ENCODE measurements at places on chromosomes 12 and 14.

DNA sequence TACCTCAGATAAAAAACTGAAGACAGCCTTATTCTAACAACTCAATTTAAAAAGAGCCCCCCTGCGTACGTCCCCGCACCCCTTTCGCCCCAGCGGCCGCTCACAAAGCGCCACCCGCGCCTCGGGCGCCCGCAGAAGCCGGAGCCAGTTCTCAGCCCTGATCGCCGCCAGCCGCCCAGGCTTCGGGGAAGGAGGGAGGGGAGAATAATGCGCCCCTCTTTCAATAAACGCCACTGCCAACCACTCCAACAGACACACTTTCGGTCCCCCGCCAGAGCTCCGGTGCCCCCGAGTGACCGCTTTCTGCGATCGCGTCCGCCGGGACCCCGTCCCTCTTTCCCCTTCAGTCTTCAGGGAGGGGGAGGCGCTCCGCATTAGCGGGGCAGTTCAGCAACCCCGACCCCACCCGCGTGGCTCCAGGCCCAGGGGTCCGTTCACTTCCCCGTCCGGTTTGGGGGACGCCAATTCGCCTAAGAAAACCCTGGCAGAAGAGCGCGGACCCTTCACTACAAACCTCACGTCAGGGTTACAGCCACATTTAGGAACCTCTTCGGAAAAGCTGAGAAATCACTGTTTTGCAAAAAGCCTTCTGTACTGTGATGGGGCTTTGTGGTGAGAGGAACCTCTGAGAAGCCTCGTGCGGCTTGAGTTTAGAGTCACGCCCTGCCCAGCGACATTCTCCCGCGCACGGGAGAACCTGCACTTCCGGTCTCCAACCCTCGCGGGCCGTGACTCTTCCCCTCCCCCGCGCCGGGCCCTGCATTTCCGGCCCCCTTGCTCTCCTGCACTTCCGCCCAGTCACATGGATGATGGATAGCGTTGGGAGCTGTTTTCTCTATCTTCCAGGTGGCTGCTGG lies 18.7 kb downstream of the FOXG1 start:
- DNase-seq, result no peak

GRCh38 chr14:100708425-100709288 lies 18.0 kb upstream of the DLK1 start:
- no peak for DNase-seq

DNA sequence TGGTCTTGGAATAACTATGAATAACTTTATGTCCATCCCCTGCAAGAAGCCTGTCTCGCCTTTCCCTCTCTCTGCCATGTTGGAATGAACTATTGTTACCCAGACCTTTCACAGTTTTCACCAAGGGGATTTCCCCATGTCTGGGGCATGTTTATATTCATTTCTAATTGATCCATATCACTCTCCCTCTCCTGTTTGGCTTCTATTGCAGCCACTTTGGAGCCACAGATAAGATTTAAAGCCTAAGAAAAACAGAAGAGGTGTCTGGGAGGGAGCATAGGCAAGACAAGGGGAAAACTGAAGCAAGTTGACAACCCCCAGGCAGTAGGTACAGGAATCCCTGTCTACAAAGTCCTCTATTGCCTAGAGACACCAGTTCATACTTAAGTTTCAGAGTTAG lies 41.0 kb upstream of the FOXJ2 start:
- DNase-seq, result no peak

- no peak for DNase-seq
Observed at GRCh38 chr14:105205673-105206208, 24.6 kb upstream of the NUDT14 start.

- DNase-seq, result no peak
Observed at GRCh38 chr12:31578632-31579031, 12.3 kb downstream of the DENND5B start.

- no peak for DNase-seq
Observed at GRCh38 chr12:27572486-27573255, 48.7 kb downstream of the PPFIBP1 start.

GRCh38 chr14:92317511-92317910 lies 5.5 kb upstream of the SLC24A4 start:
- no peak for DNase-seq

GRCh38 chr12:121116318-121117225 lies 16.1 kb upstream of the P2RX7 start:
- DNase-seq, result no peak

DNA sequence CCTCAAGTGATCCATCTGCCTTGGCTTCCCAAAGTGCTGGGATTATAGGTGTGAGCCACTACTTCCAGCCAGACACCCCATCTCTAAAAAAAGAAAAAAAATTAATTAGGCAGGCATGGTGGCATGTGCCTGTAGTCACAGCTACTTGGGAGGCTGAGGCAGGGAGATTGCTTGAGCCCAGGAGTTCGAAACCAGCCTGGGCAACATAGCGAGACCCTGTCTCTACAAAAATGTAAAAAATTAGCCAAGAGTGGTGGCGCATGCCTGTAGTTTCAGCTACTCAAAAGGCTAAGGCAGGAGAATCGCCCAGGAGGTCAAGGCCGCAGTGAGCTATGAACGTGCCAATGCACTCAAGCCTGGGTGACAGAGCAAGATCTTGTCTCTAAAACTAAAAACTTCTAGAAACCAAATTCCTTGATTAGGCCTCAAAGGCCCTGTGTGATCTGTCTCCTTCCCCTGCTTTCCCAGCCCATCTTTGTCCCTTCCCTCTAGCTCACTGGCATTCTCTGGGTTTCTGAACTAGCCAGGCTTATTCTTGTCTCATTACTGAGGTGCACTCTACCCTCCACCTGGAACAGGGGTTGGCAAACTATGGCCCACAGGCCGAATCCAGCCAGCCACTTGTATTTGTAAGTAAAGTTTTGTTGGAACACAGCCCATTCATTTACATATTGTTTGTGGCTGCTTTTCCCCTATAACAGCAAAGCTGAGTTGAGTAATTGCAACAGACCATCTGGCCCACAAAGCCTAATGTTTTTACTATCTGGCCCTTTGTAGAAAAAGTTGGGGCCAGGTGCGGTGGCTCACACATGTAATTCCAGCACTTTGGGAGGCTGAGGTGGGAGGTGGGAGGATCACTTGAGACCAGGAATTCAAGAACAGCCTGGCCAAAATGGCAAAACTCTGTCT lies 17.2 kb upstream of the TPCN1 start:
- DNase-seq, result no peak

DNA sequence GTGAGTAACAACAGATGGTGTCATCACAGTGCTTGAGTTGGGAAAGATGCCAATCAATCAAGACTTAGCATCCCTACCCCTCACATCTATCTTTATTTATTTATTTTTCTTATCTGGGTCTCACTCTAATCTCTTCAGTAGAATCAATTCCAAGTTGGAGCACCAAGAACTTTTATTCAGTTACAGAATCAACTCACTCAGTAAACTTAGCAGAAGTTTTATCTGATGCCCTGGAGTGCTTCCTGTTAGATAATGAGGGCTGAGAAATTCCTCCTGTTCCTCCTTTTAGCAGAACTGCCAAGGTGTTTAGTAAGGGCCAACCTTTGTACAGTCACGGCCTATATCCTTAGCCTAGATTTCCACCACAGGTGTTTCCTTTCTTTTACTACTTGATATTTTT lies 11.3 kb upstream of the SLC5A8 start:
- DNase-seq, result no peak

GRCh38 chr14:68374682-68375081 lies 418.2 kb downstream of the ZFP36L1 start:
- no peak for DNase-seq

- no peak for DNase-seq
Observed at GRCh38 chr14:75181293-75182062, 5.1 kb upstream of the TMED10 start.

DNA sequence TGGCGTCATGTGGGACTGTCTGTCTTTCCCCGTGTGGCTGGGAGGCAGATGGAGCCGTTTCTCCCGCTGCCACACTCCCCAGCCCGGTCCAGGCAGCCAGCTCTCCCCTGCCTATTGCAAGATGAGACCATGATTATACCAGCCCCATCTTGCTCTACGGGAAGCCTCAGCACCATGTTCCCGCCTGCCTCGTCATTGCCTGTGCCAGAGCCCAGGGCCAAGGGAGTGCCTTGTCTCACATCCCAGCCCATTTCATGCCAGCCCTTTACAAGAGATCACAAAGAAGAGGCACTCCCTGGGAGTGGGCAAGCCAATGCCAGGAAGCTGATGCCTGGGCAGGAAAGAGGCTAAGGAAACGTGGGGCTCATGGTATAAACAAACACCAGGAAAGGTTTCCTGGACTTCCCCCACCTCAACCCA lies 23.9 kb downstream of the GPR68 start:
- DNase-seq, result no peak

- DNase-seq, result no peak
Observed at GRCh38 chr12:110371408-110372055, 32.0 kb downstream of the ANAPC7 start.

- DNase-seq, result no peak
Observed at GRCh38 chr14:75822522-75823141, 159.2 kb downstream of the TGFB3 start.

- DNase-seq, result no peak
Observed at GRCh38 chr14:36111822-36112583, 64.5 kb downstream of the PTCSC3 start.

- DNase-seq, result no peak
Observed at GRCh38 chr12:120703311-120703942, 6.8 kb upstream of the UNC119B start.

DNA sequence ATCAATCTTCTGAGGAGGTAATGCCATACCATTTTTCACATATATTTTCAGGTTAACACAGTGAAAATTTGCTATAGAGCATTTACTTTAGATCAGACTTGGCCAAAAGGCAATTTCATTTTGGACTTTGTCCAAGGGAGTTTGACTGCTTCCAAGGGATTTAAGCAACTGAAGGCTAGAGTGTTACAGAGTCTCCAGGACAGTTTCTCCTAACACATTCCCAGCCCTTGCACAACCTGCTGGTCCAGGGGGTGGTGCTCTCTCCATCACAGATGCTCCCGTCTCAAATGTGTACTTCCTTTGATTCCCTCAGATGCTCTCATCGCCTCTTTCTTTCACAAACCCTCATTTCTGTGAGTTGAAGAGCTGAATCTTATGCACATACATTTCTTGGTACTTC lies 143.1 kb downstream of the TPH2 start:
- no peak for DNase-seq

GRCh38 chr12:121443193-121443870 lies 43.4 kb downstream of the RNF34 start:
- peak; percentile 45 for DNase-seq

DNA sequence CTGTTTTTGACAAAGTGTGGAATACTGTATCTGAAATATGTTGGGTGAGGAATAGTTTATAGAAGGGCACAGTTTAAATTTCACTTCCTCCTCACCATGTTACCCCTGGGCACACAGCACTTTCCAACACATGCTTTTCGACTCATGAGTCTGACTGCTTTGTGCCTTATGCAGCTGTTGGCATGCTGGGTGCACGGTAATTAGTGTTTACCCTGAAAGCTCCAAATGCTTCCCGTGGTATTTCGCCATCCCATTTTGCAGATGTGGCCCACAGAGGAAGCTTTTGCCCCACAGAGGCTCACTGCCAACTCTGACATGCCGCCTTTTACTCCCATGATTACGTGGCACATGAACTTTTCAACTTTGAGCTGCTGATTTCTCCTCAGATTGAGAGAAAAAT lies 168.6 kb downstream of the PRKCH start:
- DNase-seq, result no peak

DNA sequence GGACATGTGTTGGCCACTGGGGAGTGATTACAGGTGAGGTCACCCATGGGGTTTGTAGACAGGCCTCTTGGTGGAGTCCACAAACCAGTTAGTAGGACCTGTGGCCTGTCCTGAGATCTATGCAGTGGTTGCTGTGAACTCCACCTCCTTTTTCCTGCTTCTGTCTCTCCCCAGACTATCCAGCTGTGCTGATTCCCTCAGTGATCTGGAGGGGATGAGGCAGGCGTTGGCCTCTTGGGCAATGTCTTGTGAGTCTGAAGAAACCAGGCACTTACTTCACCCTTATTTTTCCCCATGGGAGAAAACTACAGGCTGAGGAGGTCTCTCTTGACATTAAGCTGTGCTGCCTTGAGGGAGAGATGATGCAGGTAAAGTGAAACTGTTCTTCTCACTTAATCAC lies 257.2 kb upstream of the PRICKLE1 start:
- no peak for DNase-seq

GRCh38 chr12:39227218-39227617 lies 215.7 kb downstream of the KIF21A start:
- no peak for DNase-seq

DNA sequence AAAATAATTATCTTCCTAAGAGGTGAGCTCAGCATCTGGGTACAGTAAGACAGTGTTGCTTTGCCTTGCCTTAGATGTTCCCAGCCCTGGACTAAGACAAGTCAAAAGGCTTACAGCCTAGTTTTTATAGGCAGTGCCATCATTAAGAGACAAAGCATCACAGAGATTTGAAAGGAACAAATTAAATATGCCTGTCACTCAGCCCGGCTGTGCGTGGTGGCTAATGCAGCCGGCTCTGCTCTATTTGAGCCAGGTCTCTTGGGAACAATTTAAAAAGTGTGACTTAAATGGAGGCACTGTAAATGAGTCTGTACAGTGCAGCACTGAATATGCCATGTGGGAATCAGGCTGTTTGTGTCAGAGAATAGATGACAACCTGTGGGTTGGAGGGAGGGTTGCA lies 1687.4 kb upstream of the FLRT2 start:
- DNase-seq, result no peak

DNA sequence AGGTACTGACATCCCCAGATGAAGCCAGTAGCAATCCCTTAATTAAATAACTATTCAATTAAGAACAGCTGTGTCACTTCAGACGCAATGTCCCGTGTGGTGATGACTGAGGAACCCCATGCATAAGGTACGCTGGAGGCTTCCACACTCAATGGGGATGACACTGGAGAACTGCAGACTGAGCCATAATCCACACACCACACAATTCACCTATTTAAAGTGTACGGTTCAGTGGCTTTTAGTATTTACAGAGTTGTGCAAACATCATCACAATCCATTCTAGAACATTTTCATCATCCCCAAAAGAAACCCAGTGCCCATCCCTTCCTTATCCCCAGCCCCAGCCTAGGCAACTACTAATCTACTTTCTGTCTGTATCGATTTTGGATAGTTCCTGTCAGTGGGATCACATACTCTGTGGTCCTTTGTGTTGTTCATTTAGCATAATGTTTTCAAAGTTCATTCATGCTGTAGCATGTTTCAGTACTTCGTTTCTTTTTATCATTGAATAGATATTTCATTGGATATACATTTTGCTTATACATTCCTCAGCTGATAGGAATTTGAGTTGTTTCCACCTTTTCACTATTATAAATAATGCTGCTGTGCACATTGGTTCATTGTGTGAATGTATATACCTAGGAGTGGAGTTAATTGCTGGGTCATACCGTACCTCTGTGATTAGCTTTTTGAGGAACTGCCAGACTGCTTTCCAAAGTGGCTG lies 61.1 kb downstream of the NINJ2 start:
- no peak for DNase-seq

Measured in stimulated activated CD8-positive, alpha-beta memory T cell treated with anti-CD3 and anti-CD28 coated beads, Interleukin-12 subunit alpha, Interleukin-12 subunit beta, amount 100 ng/mL, for 1 hour (primary cell).